ENCODE measurements at places on chromosomes 6 and 20.

GRCh38 chr6:30738532-30738931, 4.0 kb downstream of the FLOT1 start:
- DNase-seq = no peak

- DNase-seq = no peak
These were observed 89.9 kb downstream of the UST start for GRCh38 chr6:148836751-148837150.

DNA sequence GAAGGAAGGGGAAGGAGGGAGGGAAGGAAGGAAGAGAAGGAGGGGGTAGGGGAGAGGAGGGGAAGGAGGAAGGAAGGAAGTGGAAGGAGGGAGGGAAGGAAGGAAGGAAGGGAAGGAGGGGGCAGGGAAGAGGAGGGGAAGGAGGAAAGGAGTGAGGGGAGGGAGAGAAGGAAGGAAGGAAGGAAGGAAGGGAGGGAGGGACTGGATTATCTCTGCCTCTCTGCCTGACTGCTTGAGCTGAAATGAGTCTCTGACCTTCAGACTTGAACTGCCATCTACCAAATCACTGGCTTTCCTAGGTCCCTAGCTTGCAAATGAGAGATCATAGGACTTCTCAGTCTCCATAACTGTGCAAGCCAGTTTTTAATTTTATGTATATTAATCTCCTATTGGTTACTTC, 436.8 kb downstream of the PREX1 start:
- no peak for DNase-seq

GRCh38 chr6:159176913-159177312, 7.7 kb downstream of the FNDC1 start:
- DNase-seq = no peak

DNA sequence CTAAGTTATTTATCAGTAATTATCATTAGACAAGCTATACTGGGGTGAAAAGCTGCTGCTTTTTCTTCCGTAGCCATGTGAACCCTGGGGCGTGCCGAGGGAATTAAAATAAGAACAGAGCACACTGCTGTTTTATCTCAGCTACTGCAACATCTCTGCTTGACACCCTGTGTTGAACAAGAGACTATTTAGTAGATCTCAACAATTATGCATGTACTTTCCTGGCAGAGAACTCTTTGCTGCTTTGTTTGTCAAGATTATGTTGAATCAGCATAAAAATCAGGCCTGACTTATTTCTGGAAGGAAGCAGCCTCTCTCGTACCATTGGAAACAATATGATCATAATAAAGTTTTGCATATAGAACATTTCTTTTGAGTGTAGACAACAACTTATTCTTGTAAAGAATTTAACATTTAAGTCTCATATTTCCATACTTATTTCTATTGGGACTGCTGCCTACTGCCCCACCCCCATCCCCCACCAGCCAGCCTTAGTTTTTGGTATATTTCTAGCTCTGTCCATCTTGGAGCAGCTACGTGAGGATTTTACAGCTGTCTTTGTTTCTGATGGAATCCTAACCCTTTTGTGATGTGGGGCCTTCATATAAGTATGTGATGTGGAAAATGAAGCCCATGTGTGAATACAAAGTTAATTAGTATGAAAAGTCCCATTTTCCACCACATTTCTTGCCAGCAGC, 1011.4 kb downstream of the KIF16B start:
- no peak for DNase-seq

GRCh38 chr20:62019881-62020492, 45.7 kb downstream of the TAF4 start:
- no peak for DNase-seq

DNA sequence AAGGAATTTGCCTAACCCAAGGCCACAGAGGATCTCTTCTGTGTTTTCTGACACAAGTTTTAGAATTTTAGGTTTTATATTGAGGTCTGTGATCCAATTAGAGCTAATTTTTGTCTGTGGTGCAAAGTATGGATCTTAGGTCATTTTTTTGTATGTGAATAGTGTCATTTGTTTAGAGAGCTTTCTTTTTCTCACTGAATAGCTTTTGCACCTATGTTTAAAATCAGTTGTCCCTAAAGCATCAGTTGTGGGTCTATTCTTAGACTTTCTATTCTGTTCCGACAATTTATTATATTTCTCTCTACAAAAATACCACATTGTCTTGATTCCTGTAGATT, 341 bp upstream of the MCM9 start:
- DNase-seq = no peak

GRCh38 chr6:52544602-52545405, 32.1 kb downstream of the TRAM2 start:
- no peak for DNase-seq

DNA sequence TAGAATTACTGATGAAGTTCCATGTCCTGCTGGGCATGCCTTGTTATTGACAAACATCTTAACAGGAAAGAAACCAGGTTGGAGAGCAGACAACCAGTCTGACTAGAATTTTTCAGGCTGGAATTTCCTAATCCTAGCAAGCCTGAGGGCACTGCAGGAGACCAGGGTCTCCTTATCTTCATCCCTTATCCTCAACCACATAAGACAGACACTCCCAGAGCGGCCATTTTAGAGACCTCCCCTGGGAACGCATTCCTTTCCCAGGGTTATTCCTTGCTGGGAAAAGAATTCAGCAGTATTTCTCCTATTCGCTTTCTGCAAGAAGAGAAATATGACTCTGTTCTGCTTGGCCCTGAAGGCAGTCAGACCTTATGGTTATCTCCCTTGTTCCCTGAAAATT, 803.7 kb downstream of the GRIK2 start:
- DNase-seq = no peak

DNA sequence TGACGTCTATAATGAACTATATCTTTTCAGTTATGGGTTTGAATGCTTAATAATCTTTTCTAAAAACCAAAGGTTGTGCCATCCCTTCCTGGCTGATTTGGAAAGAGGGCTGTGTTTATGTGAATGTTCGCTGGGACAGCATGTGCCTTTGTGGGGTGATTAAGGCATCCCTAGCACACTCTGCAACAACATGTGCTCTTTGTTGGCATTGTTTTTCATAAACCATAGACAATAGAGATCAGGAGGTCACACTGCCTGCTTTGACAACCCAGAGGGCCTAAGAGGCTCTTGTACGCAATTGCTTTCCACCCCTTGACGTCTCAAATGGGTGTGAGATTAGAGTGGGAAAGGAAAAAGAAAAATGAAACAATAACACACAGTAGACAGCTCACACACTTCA, 116.0 kb downstream of the LRRC1 start:
- no peak for DNase-seq

GRCh38 chr20:49631061-49631716, 63.3 kb upstream of the PTGIS start:
- no peak for DNase-seq

- DNase-seq = no peak
These were observed 57.2 kb downstream of the ZNF292 start for GRCh38 chr6:87212596-87212995.

- DNase-seq = no peak
These were observed 150.0 kb downstream of the BTBD3 start for GRCh38 chr20:12067686-12068085.

DNA sequence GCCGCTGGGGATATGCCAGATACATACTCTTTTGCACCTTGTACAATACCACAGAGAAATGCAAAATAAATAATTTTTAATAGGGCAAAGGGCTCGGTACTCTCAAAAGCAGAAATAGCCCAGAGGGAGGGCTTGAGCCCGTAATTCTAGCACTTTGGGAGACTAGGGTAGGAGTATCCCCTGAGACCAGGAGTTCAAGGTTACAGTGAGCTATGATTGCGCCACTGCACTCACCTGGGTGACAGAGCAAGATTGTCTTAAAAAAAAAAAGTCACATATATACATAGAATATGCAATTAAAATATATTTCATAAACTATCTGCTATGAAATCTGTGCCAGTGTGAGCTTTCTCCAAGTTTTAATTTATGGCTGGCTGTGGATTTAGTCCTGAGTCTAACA, 818 bp upstream of the TRMT11 start:
- no peak for DNase-seq

- DNase-seq = no peak
These were observed 16.1 kb downstream of the PCMTD2 start for GRCh38 chr20:64271636-64272035.

DNA sequence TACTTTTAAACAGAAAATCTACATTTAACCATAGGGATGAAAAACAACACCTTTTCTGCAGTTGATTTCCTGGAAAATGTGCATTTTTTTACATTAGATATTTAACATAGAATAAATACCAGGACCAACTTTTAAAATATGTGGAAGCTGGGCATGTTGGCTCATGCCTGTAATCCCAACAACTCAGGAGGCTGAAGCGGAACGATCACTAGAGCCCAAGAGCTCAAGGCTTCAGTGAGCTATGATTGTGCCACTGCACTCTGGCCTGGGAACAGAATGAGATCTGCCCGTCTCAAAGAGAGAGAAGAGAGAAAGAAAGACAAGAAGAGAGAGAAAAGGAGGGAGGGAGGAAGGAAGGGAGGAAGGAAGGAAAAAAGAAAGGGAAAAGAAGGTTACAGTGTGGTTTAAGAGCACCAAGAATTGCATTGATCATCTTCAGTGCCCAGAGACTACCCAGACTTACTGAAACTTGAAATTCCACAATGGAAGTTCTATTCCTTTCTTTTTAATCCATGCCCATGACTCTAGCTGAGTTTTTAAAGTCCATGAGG, 189.4 kb upstream of the ARID1B start:
- DNase-seq = no peak

DNA sequence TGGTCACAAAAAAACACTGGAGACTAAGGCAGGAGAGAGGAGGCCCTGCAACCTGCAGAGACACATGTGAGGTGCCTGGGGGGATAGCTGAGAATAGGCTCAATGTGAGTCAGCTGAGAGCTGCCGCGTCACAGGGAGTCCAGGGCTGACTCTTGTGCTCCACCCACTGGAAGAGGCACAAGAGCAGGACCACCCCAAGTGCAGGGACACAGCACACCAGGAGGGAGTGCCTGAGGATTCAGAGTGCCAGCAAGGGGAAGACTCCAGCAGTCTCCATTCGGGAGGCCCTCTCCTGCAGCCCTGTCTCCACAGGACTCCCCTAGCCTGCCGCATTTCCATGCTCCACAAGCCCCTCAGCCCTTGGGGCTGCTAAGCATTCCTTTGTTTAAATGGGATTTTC, 105.5 kb downstream of the HUS1B start:
- DNase-seq = peak; percentile 56
